ENCODE measurements at places on chromosomes 3 and 15.

- DNase-seq: no peak
These were observed 9.9 kb downstream of the AP3B2 start for GRCh38 chr15:82699726-82700125.

DNA sequence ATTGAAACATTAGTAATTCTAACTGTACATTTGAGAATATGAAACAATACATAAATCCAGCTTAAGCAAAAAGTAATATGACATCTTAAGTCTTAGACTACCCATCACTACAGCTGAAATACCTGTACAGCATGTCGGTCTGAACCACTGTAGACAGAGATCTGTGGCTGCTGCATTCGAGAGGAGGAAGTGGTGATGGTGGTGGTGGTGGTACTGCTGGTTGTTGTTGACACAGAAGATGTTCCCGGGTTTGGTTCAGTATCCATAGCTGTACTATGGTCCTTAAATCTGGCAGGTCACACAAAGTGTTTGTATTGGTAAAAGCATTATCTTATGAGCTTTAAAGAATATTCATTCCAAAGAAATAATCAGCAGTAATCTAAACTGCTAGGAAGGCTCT is 2.9 kb downstream of the PHC3 start:
- DNase-seq: no peak

- DNase-seq: no peak
These were observed 44.4 kb downstream of the CSNK1G1 start for GRCh38 chr15:64311566-64311965.

DNA sequence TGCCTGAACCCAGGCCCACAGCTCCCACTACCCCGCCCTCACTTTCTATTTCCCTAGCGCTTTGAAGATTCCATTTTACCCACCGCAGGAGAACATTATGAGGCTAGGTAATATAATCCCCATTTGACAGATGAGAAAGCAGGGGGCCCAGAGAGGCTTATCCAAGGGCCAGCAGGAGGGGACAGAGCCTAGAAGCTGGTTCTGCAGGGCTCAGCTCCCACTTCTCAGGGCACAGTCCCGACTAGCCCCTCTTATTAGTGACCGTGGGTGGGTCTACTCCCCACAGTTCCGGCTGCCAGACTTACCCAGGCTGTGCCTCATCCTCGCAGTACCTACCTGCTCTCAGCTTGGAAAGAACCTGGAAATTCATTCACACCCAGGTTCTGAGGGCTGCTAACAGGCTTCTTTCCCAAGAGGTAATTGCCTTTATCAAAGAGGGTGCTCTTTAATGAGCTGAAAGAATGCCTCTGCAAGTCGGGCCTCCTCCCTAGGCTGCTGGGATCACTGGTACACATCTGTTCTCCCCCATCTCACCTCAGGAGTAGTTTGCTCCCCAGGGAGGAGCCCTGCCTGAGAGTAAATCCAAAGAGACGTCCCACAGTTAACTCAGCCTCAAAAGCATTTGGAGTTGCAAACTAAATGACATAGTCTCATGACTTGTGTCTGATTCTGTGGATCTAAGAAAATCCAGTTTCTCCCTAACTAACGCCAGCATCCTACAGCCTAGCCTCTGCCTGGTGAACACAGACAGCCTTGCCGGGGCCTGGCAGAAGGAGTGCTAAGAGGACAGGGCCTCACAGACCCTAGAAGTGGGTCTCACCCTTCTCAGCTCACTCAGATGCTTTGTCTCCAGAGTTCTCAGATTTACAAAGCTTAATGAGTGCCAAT is 125.0 kb downstream of the CHSY1 start:
- peak; percentile 66 for DNase-seq

DNA sequence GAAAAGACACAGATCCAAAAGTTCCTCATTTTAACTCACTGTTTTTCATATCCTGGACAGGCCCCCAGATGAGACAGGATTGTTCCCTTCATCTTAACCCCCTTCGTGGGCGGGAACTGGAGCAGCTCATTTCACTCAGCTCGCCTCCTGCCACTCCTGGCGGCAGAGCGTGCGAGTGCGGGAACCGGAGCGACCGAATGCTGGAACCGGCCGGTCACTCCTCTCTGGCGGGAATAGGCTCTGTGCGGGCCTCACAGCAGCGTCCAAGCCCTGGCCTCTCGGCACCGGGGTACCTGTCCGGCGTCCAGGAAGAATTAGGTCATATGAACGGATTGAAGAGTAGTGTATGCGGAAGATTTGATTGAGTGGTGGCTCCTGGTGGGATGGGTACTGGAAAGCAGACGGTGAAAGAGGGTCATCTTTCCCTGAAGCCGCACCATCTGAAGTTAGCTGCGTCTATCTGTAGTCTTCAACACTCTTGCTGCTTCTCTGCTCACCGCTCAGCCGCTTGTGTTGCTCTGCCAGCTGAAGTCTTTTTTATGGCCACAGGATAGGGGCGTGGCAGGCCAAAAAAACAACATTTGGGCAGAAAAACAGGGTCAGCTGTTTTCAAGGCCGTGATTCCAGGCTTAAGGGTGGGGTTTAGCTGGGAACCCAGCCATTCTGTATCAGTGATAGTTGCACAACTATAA is 42.3 kb upstream of the FXR1 start:
- DNase-seq: no peak

- DNase-seq: no peak
These were observed 509.2 kb upstream of the GRM7 start for GRCh38 chr3:6351752-6352151.

DNA sequence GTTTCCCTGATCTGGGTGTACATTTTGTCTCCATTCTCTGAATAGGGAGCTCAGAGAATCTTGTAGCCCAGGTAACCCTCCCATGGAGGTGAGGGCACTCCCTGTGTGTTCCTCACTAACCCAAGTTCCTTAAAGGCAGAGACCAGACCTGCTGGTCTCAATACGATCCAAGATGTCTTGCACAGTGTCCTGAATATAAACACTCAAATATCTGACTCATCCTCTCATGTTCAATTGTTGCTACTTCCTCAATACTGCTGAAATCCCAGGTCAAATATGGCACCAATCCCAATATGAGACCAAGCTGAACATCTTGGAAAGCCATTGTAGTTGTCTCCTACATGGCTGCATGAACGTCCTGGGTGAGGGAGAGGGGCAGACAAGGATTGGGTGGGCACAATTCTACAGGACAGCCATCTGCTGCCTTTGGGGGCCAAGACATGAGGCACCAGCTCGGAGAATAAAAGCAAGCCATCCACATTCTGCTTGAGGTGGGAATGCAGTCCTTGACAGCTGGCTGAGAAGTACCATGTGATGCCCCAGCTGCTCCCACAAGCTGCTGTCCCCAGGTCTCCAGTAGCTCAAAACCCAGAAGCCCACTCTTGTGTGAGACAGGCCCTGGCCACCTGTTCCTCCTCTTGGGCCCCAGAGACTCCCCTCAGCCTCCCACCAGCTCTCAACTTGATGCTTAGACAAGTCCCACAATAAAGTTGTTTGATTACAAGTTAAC is 18.2 kb downstream of the TBC1D2B start:
- no peak for DNase-seq

- DNase-seq: no peak
These were observed 32.7 kb downstream of the ARL14 start for GRCh38 chr3:160709477-160710182.

GRCh38 chr15:26087881-26088280 is 224.8 kb upstream of the ATP10A start:
- DNase-seq: peak; percentile 80

DNA sequence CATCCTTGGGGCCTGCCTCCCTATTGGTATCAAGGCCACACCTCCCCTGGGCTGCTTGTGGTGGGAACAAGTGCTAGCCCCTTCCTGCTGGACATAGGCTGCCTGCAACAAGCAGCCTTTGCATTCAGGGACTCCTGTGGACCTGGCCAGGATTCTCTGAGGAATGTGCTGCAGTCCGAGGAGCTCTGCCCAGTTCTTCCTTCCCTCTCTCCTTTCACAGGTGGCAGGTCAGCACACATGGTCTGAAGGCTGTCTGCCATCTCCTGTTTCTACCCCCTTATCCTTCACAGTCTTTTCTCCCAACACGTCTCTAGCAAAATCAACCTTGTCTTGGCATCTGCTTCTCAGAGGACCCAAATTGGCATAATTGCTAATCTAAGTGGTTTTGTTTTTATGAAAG is 97.0 kb upstream of the LIPC start:
- DNase-seq: no peak

DNA sequence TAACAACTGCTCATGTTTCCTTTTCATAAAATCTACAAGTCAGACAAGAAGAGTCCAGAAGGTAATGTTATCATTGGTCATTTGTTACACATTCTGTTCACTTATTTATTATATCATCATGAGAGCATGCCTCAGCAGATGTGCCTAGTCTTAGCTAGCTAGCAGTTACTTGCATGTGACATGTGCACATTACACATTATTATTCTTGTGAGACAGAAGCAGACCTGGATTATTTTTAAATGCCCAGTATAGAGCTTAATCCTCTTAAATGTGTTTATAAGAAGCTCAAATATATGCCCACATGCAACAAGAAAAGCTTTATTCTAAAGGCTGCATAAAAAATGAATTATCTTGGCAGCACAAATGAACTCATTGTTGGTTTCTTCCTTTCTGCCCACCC is 12.6 kb downstream of the YEATS2 start:
- no peak for DNase-seq

DNA sequence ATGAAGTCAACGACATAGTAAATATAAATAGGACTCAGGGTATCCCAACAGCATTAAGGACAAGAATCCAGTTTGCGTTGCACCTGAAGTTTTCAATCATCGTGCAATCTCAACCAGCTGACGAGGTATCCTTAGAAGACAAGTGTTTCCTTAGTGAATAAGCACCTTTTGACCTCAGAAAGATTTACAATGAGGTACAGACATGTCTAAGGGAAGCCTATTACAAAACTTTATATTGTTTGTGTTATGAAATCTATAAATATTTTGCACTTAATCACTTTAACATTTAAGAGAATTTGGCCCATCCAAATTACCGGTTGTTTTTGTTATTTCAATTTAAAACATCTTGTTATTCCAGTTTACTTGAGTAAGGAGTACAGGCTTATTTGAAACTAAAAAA is 64.9 kb upstream of the PRICKLE2 start:
- DNase-seq: no peak

DNA sequence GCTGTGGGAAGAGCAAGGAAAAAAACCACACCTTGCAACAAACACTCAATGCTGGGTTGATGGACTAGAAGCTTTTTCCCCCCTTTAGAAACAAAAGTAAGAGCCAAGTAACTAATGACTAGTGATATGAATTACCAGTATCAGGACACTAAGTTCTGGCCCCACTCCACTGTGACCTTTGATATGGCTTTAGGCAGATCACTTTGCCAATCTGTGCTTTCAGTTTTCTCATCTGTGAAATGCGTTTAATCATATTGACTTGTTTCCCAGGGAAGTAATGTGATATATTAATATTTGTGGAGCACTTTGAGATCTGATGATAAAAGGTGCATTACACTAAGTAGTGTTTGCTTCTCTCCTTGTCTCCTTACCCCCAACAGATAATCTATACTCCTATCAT is 319.3 kb upstream of the SATB1 start:
- DNase-seq: no peak

- DNase-seq: no peak
These were observed 150.2 kb upstream of the SLCO3A1 start for GRCh38 chr15:91703274-91703673.

DNA sequence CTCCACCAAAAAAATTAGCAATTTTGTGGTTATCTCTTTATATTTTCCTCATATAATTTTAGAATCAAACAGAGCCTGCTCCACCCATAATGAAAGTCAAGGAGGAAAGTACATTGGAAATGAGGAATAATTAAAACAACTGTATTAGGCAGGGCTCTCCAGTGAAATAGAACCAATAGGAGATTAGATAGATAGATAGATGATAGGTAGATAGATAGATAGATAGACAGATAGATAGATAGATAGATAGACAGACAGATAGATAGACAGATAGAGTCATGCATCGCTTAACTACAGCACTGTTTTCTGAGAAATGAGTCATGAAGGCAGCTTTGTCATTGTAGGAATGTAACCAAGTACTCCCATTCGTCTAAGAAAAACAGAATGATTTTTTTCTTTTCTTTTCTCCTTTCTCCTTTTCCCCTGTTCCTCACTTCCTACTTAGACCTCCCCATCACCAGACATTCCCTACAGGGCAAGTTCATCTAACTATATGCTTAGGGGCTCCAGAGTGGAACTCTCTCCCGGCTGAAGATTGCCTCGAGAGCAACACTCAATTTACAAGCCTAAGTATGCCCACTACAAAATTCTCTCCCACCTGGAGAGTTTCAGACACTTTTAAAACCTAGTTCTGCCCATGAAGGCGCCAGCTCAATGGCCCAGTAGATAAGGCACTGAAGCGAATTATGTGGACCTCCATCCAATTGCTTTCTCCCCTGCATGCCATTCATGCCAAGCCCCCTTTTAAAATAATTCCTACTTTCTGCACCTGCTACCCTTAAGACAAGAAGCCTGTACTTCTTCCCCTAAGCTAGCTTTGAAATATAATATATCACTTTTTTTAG is 53.3 kb upstream of the LIPC start:
- no peak for DNase-seq

DNA sequence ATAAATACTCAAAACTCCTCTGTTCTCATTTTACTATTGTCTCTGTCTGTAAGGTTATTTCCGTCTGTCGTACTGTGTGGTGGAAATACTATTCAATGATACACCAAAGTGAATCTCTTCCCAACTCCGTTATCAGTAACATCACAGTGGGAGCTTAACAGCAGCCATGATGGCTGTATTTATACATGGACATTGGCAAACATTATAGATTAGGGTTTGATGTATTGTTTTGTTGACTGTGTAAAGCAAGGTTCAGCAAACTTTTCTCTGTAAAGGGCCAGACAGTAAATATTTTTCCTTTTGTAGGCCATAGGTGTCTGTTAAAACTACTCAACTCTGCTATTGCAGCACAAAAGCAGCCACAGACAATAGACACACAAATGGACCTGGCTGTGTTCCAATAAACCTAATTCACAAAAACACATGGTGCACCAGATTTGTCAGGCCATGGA is 23.2 kb downstream of the LIPC start:
- DNase-seq: no peak

- no peak for DNase-seq
These were observed 49.5 kb downstream of the SLC30A4 start for GRCh38 chr15:45473068-45473467.

All from fibroblast of skin of abdomen (primary cell).